Posterior vena cava (tissue), 2 donors: ENCODE measurements at places on chromosomes 7 and 10. TPM values are rescaled to one million over a fixed set of nuclear protein-coding genes. Genes with fewer than 3 reads are reported as not detected.

The PRPS1L1 gene
- not detected for total RNA-seq

The PON3 gene
- 0.74 TPM for total RNA-seq

The YWHAG gene
- 114 TPM for total RNA-seq

The BAIAP2L1 gene
- 1.6 TPM for total RNA-seq

The AKR1C1 gene
- 61.5 TPM for total RNA-seq

The MUC12 gene
- total RNA-seq: 0.62 TPM

The SPDYE6 gene
- total RNA-seq: not detected

The CRTAC1 gene
- 24.5 TPM for total RNA-seq

The TAS2R41 gene
- 0.46 TPM for total RNA-seq

The OR9A4 gene
- not detected for total RNA-seq
